B cell (primary cell): ENCODE measurements at places on chromosomes 1 and 21.
A peak's percentile ranks its signal among the peaks of the same experiment; 100 is the strongest.

DNA sequence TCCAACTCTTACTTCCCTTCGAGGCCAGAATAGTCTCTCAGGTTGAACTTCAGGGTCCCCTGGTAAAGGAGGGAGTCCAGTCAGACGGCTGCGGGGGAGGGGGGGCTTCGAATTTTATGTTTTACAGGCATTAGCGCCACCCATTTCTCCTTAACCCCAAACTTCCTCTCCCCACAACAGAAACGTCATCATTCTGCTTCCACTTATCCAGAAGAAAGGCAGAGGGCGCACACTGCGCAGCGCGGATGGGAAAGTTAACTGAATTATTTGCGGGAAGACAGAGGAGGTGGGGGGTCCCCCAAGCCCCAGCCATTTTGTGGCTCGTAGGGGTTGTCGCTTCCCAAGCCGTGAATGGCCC is 529 bp upstream of the PRMT2 start:
- DNase-seq: no peak

- no peak for DNase-seq
These were observed 15.2 kb downstream of the PPT1 start for GRCh38 chr1:40081871-40082270.

GRCh38 chr1:111847466-111847865 is 91.8 kb downstream of the DDX20 start:
- DNase-seq: no peak

GRCh38 chr1:192158181-192158580 is at the start of gene RGS18:
Gene RGS18, plus strand, starts transcription at chr1:192158462. Its CDS starts 176 bp downstream, at chr1:192158638.
- peak; percentile 2 for DNase-seq
